SW480 (cell line): ENCODE measurements at places on chromosomes 11 and 22.

DNA sequence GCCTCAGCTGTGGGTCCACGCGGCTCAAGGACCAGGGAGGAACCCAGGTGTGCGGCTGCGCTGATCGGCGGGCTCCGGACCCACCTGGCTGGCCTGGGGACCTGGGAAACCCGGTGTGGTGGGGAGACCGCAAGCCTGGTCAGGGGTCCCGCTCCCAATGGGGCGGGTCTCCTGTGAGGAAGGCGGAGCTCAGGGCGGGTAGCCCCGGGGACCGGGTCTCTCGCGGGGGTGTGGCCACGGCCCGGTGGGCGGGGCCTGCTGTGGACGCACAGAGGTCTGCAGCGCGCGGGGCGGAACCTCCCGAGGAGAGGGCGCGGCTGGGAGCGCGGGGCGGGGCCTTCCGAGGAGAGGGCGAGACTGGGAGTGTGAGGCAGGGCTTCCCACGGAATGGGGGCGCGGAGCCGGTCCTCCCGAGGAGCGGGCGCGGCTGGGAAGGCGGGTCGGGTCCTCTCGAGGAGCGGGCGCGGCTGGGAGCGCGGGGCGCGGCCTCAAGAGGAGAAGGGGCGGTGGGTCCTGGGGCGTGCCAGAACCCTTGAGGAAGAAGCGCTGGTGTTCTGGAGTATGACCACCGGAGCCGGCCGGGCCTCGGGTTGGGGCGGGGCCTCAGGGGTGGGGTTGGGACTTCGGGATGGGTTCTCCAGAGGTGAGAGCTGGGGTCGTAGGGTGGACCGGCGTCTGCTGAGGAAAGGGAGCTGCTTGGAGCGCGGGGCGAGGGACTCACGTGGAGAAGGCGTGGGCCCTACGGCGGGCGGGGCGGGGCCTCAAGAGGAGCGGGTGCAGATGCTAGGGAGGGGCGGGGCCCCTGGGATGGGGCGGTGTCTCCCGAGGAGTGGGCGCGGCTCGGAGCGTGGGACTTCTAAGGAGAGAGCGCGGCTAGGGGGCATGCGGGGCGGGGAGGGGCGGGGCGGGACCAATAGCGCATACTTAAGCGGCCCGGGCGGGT is 20.8 kb downstream of the DGCR6L start:
- DNase-seq, result peak; percentile 83

GRCh38 chr11:57567515-57568329 is at the start of gene UBE2L6:
UBE2L6 (minus strand) TSS chr11:57567672; CDS start chr11:57567611, 61 bp downstream.
- peak; percentile 75 for DNase-seq

GRCh38 chr22:20764471-20764720 is 9.5 kb upstream of the SERPIND1 start:
- DNase-seq, result no peak

DNA sequence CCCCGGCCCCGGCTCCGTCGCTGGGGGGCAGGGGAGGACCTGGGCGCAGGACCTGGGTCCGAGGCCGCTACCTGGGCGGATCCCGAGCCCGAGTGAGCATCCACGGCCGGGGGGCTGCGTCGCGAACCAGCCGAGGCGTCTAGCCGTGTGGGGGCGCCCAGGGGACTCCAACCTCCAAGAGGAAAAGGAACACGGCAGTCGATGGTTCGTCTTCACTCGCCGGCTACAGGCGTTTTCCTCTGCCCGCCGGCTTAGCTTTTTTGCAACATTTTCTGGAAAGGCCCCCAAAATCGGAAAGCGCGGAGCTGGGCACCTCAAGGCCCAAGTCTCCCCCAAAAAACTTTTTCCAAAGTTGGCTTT is 666 bp downstream of the PDGFB start:
- DNase-seq, result peak; percentile 46

DNA sequence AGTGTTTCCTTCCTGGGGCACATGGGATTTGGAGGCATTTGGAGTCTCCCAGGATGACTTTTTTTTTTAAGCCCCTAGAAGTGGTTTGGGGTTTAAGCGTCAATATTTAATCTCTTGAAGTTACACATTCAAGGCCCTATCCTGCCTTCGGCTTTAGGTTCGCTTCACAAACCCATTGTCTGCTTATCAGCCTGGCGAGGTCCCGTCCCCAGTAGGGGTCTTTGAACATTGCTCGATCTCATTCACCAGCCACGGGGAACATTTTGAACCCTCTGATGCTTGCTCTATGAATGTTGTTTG is 75.9 kb downstream of the KCNQ1 start:
- DNase-seq, result no peak

GRCh38 chr11:45853332-45854219 is 6.3 kb downstream of the CRY2 start:
- no peak for DNase-seq

DNA sequence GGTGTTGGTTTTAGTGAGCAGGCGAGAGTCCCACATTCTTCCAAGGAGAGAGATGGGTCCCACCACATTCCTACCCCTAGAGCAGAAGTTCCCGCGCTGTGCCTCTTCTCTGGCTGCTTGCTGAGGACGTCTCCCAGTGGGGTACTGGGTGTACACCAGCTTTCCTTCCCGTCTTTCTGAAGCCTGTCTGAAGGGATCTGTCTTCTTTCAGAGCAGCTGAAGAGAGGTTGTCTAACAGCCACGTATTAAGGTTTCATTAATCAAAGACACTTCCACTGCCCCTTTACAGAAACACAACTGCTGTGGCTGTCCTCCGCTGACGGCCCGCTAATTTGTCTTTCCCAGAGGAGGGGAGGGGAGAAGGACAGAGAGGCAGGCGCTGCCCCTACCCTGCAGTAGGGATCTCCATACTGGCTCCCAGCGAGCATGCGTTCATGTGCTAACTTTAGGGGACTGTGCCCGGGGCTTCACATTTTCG is 56.0 kb downstream of the ZBTB16 start:
- DNase-seq, result no peak

DNA sequence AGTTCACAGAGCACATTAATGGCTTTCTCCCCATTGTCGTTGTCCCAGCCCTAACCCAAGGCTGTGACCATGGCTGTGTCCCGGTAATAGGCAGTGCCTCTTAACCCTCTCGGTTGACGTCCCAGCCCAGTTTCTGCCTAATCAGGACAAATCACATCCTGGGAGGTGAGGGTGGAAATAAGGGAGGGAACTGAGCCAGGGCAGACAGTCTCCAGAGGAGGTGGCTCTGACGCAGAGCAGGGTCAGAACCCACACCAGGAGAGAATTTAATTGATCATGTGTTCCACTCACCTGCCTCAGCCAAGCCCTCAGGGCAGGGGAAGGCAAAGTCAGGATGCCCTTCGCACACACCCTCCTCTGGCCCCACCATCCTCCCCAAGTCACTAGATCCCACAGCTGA is 17.0 kb downstream of the SLC43A1 start:
- no peak for DNase-seq

GRCh38 chr11:13283636-13284035 is 6.0 kb downstream of the BMAL1 start:
- no peak for DNase-seq

DNA sequence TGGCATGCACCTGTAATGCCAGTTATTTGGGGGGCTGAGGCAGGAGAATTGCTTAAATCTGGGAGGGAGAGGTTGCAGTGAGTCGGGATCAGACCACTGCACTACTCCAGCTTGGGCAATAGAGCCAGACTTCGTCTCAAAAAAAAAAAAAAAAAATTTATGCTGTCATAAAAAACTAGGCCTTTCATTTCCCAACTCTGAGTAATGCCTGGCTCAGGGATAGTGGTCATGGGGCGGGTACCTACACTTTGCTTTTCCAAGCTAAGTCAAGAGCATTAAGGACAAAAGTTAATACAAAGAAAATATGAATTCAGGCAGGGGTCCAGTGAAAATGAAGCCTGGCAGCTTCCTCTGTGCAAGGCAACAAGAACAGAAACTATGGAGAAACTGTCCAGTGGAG is 16.3 kb downstream of the CPSF7 start:
- no peak for DNase-seq
